ENCODE measurements at places on chromosomes 16 and 17.
A peak's percentile ranks its signal among the peaks of the same experiment; 100 is the strongest.

GRCh38 chr17:36941265-36942010, 4.2 kb downstream of the LHX1 start:
- no peaks in the 10 kb centered on the region for H3K27me3 ChIP-seq
- H3K4me3 ChIP-seq, result no peak overlapping the region

GRCh38 chr17:47131761-47132160, 57.3 kb downstream of the CDC27 start:
- H3K27ac ChIP-seq, result no peak overlapping the region
- peaks cover under 1% of the 10 kb centered on the region for H3K4me1 ChIP-seq
- H3K27me3 ChIP-seq, result no peaks in the 10 kb centered on the region

- DNase-seq, result peak; percentile 62
- H3K27ac ChIP-seq, result peak overlapping the region; percentile 73
- H3K27me3 ChIP-seq, result no peaks in the 10 kb centered on the region
- H3K4me1 ChIP-seq, result peaks cover 22% of the 10 kb centered on the region
- H3K36me3 ChIP-seq, result no peaks in the 10 kb centered on the region
- H3K4me3 ChIP-seq, result peak overlapping the region; percentile 61
Measured at GRCh38 chr17:1643293-1643998, 2.1 kb downstream of the SCARF1 start.

- H3K36me3 ChIP-seq, result peaks cover 20% of the 10 kb centered on the region
- H3K4me1 ChIP-seq, result no peaks in the 10 kb centered on the region
- no peak overlapping the region for H3K4me3 ChIP-seq
Measured at GRCh38 chr17:51010173-51010675, 110.4 kb downstream of the SPAG9 start.

GRCh38 chr16:80837533-80838147, 33.2 kb upstream of the CDYL2 start:
- no peaks in the 10 kb centered on the region for H3K36me3 ChIP-seq
- peaks cover 7% of the 10 kb centered on the region for H3K27me3 ChIP-seq
- H3K27ac ChIP-seq, result no peak overlapping the region
- no peaks in the 10 kb centered on the region for H3K4me1 ChIP-seq
- no peak for DNase-seq

DNA sequence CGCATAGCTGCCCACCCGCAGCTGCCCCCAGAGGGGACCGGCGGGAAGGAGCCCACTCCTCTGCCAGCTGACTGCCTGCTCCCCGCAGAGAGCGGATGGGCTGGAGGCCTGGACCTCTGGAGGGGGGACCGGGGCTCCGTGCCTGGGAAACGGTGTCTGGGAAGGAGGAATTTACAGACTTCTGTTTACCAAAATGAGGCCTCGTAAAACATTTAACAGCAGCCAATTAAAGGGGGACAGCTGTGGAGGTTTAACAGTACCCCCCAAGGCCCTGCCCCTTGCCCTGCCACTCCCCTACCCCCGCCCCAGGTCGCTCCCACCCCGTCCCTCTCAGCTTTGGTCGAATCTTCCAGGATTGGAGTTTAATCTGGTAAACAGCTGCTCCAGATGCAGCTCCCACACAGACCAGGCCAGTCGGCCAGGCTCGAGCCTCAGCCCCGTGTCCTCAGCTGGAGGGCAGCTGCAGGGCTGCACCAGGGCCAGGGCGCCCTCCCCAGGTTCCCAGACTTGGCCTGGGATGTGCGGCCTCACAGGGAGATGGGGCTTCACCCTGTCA, 41.1 kb downstream of the BAHCC1 start:
- H3K4me1 ChIP-seq, result peaks cover 21% of the 10 kb centered on the region
- no peaks in the 10 kb centered on the region for H3K36me3 ChIP-seq
- H3K27ac ChIP-seq, result no peak overlapping the region
- no peak for DNase-seq

GRCh38 chr16:28606291-28607115, 3.3 kb downstream of the SULT1A1 start:
- H3K27ac ChIP-seq, result no peak overlapping the region
- no peaks in the 10 kb centered on the region for H3K27me3 ChIP-seq

GRCh38 chr17:42111871-42112551, 503 bp downstream of the DHX58 start:
- DNase-seq, result no peak
- H3K36me3 ChIP-seq, result peaks cover 3% of the 10 kb centered on the region
- no peak overlapping the region for H3K27ac ChIP-seq
- no peaks in the 10 kb centered on the region for H3K27me3 ChIP-seq
- H3K4me3 ChIP-seq, result no peak overlapping the region
- peaks cover 13% of the 10 kb centered on the region for H3K4me1 ChIP-seq

GRCh38 chr16:51267681-51268080, 116.6 kb upstream of the SALL1 start:
- no peaks in the 10 kb centered on the region for H3K27me3 ChIP-seq
- no peak overlapping the region for H3K4me3 ChIP-seq
- H3K27ac ChIP-seq, result no peak overlapping the region

DNA sequence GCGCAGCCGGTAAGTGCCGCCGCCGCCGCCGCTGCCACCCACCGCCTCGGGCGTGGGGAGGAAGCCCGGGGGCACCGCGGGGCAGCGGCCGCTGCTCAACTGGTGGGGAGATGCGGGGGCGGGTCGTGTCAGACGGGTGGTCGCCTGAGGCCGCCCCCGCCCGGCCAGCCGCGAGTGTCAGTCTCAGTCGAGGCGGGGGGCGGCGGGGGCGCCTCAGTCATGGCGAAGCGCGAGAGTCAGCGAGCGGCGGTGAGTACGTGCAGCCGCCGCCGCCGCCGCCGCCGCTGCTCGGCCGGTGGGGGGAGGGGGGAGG, 76.2 kb downstream of the CHD9 start:
- peak overlapping the region; percentile 87 for H3K27ac ChIP-seq
- no peaks in the 10 kb centered on the region for H3K27me3 ChIP-seq
- no peaks in the 10 kb centered on the region for H3K36me3 ChIP-seq
- H3K4me1 ChIP-seq, result peaks cover 6% of the 10 kb centered on the region

DNA sequence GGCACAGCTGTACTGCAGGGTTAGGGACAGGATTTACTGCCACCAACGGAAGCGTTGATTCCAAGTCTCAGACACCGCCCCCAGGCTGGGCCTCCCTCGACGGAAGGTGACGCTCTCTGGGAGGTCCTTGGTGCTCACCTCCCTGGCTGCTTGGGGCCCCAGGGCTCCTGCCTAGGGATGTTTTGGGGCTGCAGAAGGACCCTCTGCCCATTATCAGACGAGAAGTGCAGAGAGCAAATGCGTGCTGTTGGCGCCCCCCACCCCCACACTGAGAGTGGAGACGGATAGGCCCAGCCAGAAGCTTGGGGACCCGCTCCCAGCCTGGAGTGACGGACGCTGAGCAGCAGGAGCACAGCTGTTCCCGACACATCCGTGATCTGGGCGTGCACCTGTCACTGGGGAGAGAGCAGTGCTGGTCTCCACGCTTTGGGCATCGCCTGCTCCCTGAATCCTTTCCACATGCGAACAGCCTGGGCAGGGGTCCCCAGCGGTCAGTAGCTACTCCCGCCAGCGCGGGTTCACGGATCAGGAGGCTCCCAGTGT, 5.1 kb upstream of the SOX8 start:
- H3K4me1 ChIP-seq, result no peaks in the 10 kb centered on the region
- no peak for DNase-seq
- no peak overlapping the region for H3K27ac ChIP-seq
- H3K36me3 ChIP-seq, result no peaks in the 10 kb centered on the region
- H3K27me3 ChIP-seq, result no peaks in the 10 kb centered on the region

DNA sequence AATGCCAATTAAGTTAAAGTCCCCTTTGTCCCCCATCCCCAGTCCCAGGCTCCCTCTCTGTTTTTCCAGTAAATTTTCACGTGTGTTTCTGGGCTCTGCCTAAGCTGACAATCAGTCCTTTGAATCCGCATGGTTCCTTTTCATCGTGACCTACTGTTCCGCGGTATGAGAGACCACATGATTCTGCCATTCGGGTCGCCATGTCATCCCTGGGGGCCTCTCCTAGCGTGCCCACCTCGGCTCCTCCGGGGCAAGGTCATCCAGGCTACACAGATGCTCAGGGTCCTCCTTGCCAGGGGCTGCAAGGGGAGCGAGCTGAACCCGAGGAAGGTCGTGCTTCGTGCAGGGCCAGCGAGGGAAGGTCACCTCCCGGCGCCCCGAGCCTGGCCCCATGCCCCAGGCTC, 157.6 kb downstream of the RAB11FIP4 start:
- H3K36me3 ChIP-seq, result no peaks in the 10 kb centered on the region
- no peak for DNase-seq
- no peaks in the 10 kb centered on the region for H3K27me3 ChIP-seq

- peaks cover 26% of the 10 kb centered on the region for H3K27me3 ChIP-seq
- peaks cover 6% of the 10 kb centered on the region for H3K4me1 ChIP-seq
Measured at GRCh38 chr16:24308200-24308599, 52.1 kb downstream of the CACNG3 start.

DNA sequence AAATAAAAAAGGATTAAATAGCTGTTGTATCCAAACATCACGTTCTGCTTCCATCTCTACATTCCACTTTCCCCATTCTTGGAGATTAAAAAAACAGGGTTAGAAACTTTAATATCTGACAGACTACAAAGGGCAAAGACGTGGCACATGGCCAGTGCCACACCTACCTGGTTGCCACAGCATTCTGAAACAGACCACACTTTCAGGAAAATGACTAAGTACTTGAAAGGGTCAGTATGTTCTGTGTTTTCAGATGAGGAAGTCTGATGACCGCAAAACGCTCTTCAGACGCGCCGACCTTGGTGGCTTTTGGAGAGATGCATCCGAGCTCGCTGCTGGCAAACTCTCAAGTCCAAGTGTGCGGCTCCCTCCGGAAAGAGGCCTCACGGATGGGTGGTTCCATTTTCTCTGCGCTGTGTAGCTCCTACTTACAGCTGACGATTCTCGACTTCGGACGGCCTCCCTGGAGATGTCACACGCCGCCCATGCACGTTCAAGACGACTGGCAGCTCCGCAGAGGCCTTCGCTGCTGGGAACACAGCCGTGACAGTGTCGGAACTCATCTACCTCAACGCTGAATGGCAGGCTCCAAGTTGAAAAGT, 15.5 kb downstream of the MAP1LC3B start:
- H3K4me3 ChIP-seq, result no peak overlapping the region
- H3K36me3 ChIP-seq, result peaks cover 25% of the 10 kb centered on the region
- no peaks in the 10 kb centered on the region for H3K27me3 ChIP-seq
- peak; percentile 100 for DNase-seq

DNA sequence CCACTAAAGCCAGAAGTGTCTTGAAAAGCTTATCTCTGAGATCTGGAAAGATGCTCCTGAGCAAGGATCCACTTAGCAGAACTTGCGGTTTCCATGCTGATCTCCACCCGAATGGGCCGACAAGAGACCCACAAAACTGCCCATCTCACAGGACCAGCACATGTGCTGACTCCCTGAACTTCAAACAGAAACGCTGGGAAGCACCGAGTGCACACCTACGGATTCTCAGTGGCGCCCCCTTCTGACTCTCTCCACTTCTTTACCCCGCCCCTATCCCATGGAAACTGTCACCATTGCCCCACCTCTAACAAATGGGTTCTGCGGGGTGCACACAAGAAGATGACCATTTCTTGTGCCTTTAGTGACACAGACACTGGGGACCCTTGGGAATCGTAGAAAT, 21.4 kb downstream of the CDRT4 start:
- no peaks in the 10 kb centered on the region for H3K4me1 ChIP-seq
- H3K36me3 ChIP-seq, result no peaks in the 10 kb centered on the region
- H3K4me3 ChIP-seq, result no peak overlapping the region
- no peak overlapping the region for H3K27ac ChIP-seq
- no peak for DNase-seq

GRCh38 chr16:55832425-55832772, 497 bp downstream of the CES1 start:
- H3K4me1 ChIP-seq, result no peaks in the 10 kb centered on the region
- no peaks in the 10 kb centered on the region for H3K27me3 ChIP-seq
- no peak overlapping the region for H3K4me3 ChIP-seq
- H3K27ac ChIP-seq, result no peak overlapping the region
- no peaks in the 10 kb centered on the region for H3K36me3 ChIP-seq

DNA sequence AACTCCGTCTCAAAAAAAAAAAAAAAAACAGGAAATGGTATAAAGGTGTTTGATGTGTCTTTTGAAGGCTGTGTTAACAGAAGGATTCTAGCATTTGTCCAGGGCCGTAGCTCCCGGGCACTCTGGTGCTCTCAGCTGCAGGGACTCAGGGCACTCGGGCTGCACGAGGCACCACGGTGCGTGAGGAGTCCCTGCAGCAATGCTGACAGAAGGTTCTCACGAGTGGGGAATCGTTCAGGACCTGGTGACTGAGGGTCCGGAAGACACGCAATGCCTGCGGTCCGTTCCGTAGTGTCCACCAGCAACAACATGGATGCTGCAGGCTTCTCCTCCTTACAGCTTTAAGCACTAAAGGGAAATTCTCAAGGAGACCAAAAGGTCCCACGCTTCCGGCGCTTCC, 12.6 kb upstream of the FAAP100 start:
- no peak overlapping the region for H3K27ac ChIP-seq
- H3K36me3 ChIP-seq, result peaks cover 79% of the 10 kb centered on the region
- H3K27me3 ChIP-seq, result no peaks in the 10 kb centered on the region
- no peak overlapping the region for H3K4me3 ChIP-seq
- peaks cover 18% of the 10 kb centered on the region for H3K4me1 ChIP-seq
- DNase-seq, result no peak

DNA sequence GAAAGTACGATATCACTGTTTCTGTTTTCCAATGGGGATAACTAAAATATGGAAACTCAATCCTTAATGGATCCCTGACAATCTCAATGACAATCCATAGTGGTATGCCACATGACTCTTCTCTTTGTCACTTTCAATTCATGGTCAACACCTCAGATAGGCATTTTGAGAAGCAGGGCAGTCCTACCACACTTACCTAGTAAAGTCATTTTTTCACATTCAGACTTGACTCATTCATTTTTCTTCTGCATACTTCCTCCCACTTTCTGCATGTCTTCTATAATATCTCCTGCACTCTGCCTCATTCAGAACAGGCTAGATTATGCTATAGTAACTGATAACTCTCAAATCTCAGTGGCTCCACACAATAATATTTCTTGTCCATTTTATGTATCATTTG, 117.5 kb downstream of the FTO start:
- peak overlapping the region; percentile 1 for H3K27ac ChIP-seq
- no peaks in the 10 kb centered on the region for H3K36me3 ChIP-seq
- no peak overlapping the region for H3K4me3 ChIP-seq
- DNase-seq, result no peak
- H3K4me1 ChIP-seq, result peaks cover 41% of the 10 kb centered on the region
- H3K27me3 ChIP-seq, result no peaks in the 10 kb centered on the region

GRCh38 chr17:73172252-73172651, 7.4 kb downstream of the SSTR2 start:
- H3K4me1 ChIP-seq, result no peaks in the 10 kb centered on the region
- no peaks in the 10 kb centered on the region for H3K36me3 ChIP-seq
- H3K27ac ChIP-seq, result no peak overlapping the region
- DNase-seq, result no peak
- no peak overlapping the region for H3K4me3 ChIP-seq

DNA sequence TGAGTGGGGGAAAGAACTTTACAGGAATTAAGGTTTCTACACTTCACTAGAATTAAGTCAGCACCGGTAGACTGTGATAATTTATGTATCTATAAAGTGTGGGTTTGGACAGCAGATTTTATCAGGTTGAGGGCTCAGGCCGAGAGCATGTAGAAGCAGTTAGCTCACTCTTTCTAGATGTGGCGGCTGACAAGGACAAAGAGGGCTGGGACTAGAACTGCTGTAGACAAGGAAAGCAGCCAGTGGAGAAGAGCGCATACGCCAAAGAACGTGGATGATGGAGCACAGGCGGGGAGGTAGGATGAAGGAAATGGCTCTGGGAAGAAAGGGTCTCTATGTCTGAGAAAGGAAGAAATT, 504 bp upstream of the GOSR1 start:
- no peak for DNase-seq
- peak overlapping the region; percentile 81 for H3K4me3 ChIP-seq
- no peak overlapping the region for H3K27ac ChIP-seq
- H3K4me1 ChIP-seq, result no peaks in the 10 kb centered on the region
- no peaks in the 10 kb centered on the region for H3K27me3 ChIP-seq
- no peaks in the 10 kb centered on the region for H3K36me3 ChIP-seq

All from HCT116 (cell line).